ENCODE measurements at places on chromosomes 2 and 18. TPM values are rescaled to one million over a fixed set of nuclear protein-coding genes. Genes with fewer than 3 reads are reported as not detected.

Gene AAMP
- total RNA-seq: 157 TPM

Gene NTSR2
- total RNA-seq: not detected

Gene CHRNA1
- not detected for total RNA-seq

Gene TACR1
- total RNA-seq: not detected

Gene NEURL3
- total RNA-seq: not detected

Gene SERPINB12
- total RNA-seq: not detected

Gene GRB14
- total RNA-seq: 0.29 TPM

Gene C2orf80
- not detected for total RNA-seq

Gene LANCL1
- 56.4 TPM for total RNA-seq

Gene KCNIP3
- 2.9 TPM for total RNA-seq

Gene TAF4B
- total RNA-seq: 1.9 TPM

Gene STON1
- 14.4 TPM for total RNA-seq

Gene SERPINB2
- total RNA-seq: 6.5 TPM

Gene VIL1
- not detected for total RNA-seq

Gene TTN
- total RNA-seq: 0.50 TPM

Gene ABCB11
- total RNA-seq: under 0.01 TPM

Gene LCT
- under 0.01 TPM for total RNA-seq

Gene ZNF396
- 3.0 TPM for total RNA-seq

Gene ATOH8
- 55.9 TPM for total RNA-seq

Gene NAT8
- not detected for total RNA-seq

Gene ABCG5
- total RNA-seq: not detected

Gene CERKL
- total RNA-seq: 0.15 TPM

Gene PLEKHH2
- total RNA-seq: 5.7 TPM

Gene CCL20
- not detected for total RNA-seq

Gene ARHGEF33
- total RNA-seq: 0.29 TPM

Gene INHA
- total RNA-seq: 0.33 TPM

Gene PDE11A
- not detected for total RNA-seq

Measured in smooth muscle cell of trachea (primary cell).